Esophagus squamous epithelium (tissue), 5 donors: ENCODE measurements at places on chromosomes 3 and 15. TPM values are rescaled to one million over a fixed set of nuclear protein-coding genes. Genes with fewer than 3 reads are reported as not detected.

- H3K4me1 ChIP-seq: peaks cover 5% of the 10 kb centered on the region
- no peaks in the 10 kb centered on the region for H3K36me3 ChIP-seq
- H3K27me3 ChIP-seq: no peaks in the 10 kb centered on the region
- no peak for DNase-seq
- no peak overlapping the region for H3K4me3 ChIP-seq
Observed at GRCh38 chr15:61076598-61077170, 152.4 kb downstream of the RORA start.

DNA sequence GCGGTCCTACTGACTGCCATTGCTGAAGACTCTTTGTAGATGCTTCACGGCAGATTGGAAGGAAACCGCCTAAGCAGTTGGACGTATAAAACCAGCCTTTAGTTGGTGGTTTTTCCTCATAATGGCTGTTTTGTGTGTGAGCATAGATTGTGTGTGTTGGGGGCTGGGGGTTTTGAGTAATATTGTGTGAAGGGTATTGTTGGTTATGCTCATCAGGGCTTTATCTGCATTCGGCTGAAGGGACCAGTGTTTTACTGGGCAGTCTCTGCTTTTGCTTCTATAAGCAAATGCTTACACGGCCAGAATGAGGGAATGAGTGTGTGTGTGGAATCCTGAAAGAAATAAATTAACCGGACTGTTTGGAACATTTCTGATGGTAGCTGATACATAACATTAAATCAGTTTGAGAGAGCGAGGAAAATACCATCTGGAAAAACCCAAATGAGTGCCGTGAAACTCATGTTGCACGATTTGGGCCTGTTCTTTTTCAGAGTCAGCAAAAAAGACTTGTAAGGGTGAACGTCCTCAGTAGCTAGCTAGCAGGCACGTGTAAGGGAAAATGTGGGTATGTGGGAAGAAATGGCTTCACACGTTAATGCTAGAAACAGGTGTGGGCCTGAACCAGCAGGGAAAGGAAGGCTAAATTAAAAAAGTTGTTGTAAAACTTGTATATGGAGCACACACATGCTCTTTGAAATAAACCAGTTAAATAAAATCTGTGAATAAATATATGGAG, 1.9 kb downstream of the MITF start:
- no peaks in the 10 kb centered on the region for H3K27me3 ChIP-seq
- H3K4me3 ChIP-seq: peak overlapping the region; percentile 86

DNA sequence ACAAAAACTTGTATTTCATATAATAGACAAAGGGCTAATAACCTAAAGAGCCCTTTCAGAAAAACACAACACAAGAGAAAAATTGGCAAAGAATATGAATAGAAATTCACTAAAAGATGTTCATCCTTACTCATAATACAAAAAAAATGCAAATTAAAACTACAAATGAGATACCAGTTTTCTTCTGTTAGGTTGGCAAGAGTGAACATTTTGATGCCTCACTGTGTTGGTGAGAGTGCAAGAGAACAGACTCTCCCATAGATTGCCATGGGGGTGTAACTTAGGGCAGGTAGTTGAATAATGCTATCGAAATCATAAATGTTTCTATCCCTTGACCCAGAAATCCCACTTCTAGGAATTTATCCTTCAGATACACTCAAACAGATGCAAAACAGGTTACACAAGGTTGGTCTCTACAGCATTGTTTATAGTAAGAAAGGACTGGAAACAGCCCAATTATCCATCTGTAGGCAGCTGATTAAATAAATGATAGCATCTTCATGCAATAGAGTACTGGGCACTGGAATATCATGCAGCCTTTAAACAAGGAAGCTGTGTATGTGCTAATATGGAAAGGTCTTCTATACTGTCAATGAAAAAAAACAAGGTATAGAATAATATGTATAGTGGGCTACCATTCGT, 146.3 kb downstream of the TLE3 start:
- H3K36me3 ChIP-seq: no peaks in the 10 kb centered on the region
- H3K27ac ChIP-seq: no peak overlapping the region
- DNase-seq: no peak
- H3K4me3 ChIP-seq: no peak overlapping the region
- no peaks in the 10 kb centered on the region for H3K27me3 ChIP-seq
- no peaks in the 10 kb centered on the region for H3K4me1 ChIP-seq

DNA sequence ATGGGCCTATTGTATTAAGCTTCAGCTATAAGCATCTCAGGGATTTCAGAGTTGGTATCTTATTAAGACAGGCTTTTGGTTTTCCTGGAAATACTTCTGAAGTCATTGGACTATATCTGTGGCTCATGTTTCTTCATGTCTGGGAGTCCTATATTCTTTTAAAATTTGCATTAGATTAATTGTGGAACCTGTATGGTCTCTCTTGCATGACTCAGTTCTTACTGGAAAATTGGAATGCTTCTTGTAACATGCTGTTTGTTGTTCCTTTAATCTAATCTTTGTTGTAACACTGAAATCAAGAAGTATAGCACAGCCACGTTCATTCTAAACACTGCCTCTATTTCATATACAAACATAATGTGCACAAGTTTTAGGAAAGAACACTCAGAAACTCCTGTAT, 208.1 kb downstream of the RBMS3 start:
- no peak overlapping the region for H3K4me3 ChIP-seq
- H3K4me1 ChIP-seq: peaks cover 12% of the 10 kb centered on the region
- no peak for DNase-seq

The KNL1 gene
- 17.8 TPM for total RNA-seq

The CLDN11 gene
- 5.5 TPM for total RNA-seq

The FBLN2 gene
- 6.3 TPM for total RNA-seq

The NUDT16 gene
- total RNA-seq: 7.5 TPM
